Activated T-cell treated with anti-CD3 and anti-CD28 coated beads, Interleukin-2, amount 50 U/mL, for 1 hour (primary cell): ENCODE measurements at places on chromosomes 11 and 22.

DNA sequence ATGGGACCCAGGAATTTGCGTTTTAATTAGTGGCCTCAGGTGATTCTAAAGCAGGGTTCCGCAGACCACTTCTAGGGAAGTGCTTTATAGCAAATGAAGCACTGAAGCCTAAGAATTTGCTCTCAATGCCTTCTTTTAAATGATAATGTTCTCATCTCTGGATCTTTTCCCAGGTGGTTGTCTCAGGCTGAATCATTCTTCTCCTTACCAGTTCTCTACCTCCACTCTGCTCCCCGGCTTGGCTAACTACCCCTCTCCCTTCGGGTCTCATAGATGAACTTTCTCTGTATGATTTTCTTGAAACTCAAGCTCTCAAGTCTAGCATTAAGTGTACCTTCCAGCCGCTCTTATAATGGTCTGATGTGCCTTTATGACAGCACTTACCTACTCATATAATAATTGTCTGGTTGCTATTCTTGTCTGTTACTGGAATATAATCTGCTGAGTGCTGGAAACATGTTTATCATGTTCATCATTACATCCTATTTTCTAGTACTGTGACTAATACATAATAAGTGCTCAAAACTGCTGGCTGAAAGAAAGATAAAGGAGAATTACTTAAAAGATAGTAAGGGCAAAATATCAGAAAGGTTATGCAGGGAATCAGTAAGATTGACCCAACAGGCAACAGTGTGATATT is 195.9 kb upstream of the SESN3 start:
- no peak for DNase-seq

GRCh38 chr11:41201156-41201555 is 258.3 kb downstream of the LRRC4C start:
- DNase-seq, result no peak

DNA sequence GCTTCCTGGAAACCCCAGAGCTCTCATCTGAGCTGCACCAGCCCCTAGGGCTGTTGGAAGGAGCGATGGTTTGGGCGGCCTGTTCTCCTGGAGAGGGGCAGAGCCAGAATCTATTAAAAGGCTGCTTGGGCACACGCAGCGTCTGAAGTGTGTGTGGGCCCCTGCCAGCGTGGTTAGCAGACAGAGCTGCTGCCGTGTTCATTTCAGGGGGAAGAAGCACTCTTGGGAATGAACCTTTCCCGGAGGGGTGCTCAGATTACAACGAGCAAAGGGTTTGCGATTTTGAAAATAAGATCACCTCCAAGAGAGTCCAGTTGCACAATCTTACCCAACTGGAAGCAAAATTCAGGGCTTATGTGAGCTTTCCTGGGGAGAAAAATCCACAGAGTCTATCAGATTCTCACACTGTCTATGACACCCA is 12.9 kb downstream of the ANO1 start:
- DNase-seq, result no peak

DNA sequence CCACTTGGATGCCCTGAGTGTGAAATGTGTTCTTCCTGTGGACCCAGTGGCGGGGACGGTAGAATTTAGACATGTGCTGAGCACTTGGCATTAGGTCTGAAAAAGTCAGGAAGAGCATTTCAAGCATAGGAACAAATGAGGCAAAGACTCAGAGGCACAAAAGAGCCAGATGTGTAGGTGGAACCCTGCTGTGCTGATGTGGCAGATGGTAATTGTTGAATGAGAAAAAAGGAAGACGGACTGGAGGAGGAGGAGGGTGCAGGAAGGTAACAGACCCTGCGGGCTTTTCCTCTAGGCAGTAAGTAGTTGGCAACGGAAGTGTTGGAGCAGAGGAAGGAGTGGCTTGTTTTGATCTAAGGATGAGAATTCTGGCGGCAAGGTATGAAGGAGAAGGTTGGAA is 985.8 kb downstream of the TBC1D22A start:
- no peak for DNase-seq

- DNase-seq, result no peak
Observed at GRCh38 chr11:29634244-29634643, 382.6 kb downstream of the KCNA4 start.

DNA sequence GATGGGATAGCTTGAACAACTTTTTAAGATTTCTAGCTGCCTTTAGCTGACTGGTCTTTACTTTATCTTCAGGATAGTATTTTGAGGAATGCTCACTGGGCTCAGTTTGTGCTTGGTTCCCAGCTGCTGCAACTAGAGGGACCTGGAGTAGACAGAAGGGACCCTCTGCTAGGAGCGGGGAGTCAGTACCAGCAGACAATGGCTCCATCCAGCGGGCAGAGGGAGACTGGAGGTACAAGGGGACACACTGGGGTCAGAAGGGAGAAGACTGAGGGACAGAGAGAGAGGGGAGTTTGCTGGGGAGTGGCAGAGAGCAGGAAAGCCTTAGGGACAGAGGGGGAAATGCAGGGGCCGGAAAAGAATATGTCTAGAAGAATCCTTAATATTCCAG is 22.0 kb upstream of the ACER3 start:
- DNase-seq, result no peak
